ENCODE measurements at places on chromosomes 6 and 20. TPM values are rescaled to one million over a fixed set of nuclear protein-coding genes. Genes with fewer than 3 reads are reported as not detected.

The PROKR2 gene
- not detected for total RNA-seq

The HLA-DMB gene
- 0.75 TPM for total RNA-seq

The CRISP3 gene
- not detected for total RNA-seq

DNA sequence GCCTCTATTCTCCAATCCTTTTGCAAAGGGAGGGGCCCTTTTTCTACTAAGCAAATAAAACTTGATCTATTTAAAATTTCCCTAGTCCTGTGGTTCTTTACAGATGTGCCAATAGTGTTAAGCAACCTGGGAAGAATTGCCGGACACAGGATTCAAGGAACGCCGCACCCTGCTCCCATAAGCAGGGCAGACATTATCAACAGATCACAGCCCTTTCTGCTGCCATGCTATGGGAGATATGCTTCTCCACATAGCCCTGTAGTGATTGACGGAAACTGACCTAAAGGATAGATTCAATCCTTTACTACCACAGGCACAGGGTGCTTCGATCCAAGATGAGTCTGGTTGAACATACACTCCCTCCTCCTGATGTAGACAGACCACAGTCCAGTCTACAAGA is 118.4 kb upstream of the TRAF3IP2 start:
- peaks cover 51% of the 10 kb centered on the region for H3K4me1 ChIP-seq
- H3K4me3 ChIP-seq = peak overlapping the region; percentile 62
- peak overlapping the region; percentile 68 for H3K27ac ChIP-seq
- H3K36me3 ChIP-seq = peaks cover 63% of the 10 kb centered on the region
- no peaks in the 10 kb centered on the region for H3K27me3 ChIP-seq

GRCh38 chr6:144581812-144582537 is 296.8 kb downstream of the UTRN start:
- peaks cover 26% of the 10 kb centered on the region for H3K36me3 ChIP-seq
- peak overlapping the region; percentile 23 for H3K27ac ChIP-seq
- no peaks in the 10 kb centered on the region for H3K27me3 ChIP-seq
- DNase-seq = peak; percentile 79

DNA sequence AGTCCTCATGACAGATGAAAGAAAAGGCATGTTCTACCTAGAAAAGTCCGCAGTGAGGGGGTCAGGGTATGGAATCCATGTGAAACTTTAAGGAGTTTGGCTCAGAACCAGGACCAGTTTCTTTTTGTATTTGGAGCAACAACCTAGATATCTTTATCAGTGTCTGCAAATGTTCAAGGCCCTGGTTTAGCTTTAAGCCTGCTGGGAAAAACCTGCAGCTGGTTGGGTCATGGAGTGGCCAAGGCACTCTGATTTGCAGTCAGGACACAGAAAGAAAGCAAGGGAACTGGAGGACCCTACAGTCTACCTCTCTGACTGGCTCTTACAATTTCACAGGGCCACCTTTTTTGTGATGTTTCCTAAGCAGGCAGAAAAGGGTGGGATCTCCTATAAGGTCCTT is 33.7 kb downstream of the GSTA2 start:
- no peaks in the 10 kb centered on the region for H3K4me1 ChIP-seq
- no peaks in the 10 kb centered on the region for H3K36me3 ChIP-seq
- H3K4me3 ChIP-seq = no peak overlapping the region

DNA sequence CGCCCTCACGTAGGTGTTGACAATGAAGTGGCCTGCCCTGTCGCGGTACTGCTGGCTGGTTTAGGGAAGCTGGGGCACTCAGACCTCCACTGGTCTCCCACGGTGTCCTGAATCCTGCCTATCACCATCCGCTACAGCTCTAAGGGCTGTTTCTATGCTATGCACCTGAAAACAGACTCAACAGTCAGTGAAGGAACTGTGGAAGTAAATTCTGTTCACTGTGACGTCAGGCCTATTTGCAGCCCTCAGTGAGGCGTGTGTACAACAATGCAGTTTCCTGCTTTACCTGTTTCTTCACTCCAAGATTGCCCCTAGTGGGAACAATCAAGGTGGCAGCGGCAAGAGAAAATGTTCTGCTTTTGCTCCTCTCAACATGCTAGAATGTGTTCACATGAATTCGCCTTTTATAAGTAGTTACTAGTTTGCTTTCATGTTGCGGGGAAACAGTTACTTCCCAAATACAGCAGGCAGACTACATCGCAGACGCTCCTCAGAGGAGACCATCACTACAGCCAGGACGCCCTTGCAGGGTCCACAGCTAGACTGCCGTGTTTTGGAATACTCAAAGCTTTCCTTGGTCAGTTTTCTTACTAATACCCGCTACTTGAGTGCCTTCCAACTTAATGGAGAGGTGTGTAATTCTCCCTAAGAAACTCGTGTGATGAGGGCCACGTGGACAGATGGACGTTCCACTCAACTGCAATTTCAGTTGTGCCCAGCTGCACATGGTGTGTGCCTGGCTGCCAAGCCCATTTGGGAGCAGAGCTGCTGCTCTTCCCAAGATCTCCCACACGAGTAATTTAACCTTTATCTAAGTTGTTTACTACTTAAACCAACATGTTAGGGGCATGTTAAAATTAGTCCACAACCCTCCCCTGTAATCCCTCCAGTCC is 25.4 kb downstream of the DIDO1 start:
- peak overlapping the region; percentile 48 for H3K27ac ChIP-seq
- H3K36me3 ChIP-seq = peaks cover 44% of the 10 kb centered on the region
- H3K27me3 ChIP-seq = no peaks in the 10 kb centered on the region

DNA sequence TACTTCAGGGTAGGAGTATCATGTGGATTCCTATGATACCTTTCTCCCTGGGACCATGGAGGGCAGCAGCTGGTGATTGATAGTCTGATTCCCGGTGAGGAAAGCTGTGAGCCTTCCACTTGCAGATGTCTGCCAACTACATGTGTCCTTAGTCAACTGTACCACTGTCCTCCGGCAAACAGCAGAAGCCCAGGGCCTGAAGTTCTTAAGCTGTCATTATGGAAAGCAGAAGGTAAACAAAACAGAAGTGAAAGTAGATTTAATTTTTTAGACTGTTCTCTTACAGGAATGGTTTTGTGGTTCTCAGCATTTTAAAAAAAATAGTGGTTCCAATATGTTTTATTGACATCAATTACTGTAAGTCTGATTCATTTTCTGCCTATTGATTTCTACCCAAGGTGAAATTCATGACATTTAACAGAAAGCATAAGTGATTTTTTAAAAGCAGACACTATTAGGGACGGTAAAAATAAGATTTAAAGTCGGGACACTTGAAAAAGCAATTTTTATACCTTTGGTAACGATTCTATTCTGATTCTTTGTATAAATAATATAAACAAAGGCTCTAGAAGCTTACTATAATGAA is 36.6 kb downstream of the PTPN1 start:
- peaks cover 43% of the 10 kb centered on the region for H3K36me3 ChIP-seq
- peak overlapping the region; percentile 77 for H3K4me3 ChIP-seq
- H3K4me1 ChIP-seq = peaks cover 54% of the 10 kb centered on the region
- no peaks in the 10 kb centered on the region for H3K27me3 ChIP-seq

DNA sequence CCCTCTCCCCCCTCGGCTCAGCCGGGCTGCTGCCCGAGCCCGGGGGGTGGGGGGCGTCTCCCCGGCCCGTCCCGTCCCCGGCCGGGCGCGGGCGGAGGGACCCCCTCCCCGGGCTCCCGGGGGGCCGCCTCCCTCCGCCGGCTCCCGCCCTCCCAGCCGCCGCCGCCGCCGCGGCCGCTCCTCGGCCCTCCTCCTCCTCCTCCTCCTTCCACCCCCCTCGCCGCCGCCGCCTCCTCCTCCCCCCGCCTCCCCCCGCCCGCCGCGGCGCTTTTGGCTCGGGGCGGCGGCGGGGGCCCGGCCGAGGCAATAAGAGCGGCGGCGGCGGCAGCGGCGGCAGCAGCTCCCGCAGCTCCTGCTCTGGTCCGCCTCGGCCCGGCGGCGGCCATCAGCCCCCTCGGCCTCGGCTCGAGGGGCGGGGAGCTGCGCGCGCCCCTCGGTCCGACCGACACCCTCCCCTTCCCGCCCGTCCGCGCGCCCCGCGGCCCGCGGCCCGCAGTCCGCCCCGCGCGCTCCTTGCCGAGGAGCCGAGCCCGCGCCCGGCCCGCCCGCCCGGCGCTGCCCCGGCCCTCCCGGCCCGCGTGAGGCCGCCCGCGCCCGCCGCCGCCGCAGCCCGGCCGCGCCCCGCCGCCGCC is 38.7 kb downstream of the GNAS start:
- H3K4me3 ChIP-seq = peak overlapping the region; percentile 59
- H3K27me3 ChIP-seq = no peaks in the 10 kb centered on the region
- peaks cover 21% of the 10 kb centered on the region for H3K36me3 ChIP-seq
- peak overlapping the region; percentile 82 for H3K27ac ChIP-seq

- H3K4me1 ChIP-seq = no peaks in the 10 kb centered on the region
- no peak overlapping the region for H3K27ac ChIP-seq
- no peak for DNase-seq
- H3K36me3 ChIP-seq = no peaks in the 10 kb centered on the region
These were observed 531.9 kb upstream of the MAN1A1 start for GRCh38 chr6:119881416-119881815.

GRCh38 chr6:133756078-133756695 is 132.7 kb upstream of the TCF21 start:
- no peaks in the 10 kb centered on the region for H3K4me1 ChIP-seq
- H3K27me3 ChIP-seq = peaks cover 8% of the 10 kb centered on the region
- H3K4me3 ChIP-seq = no peak overlapping the region
- DNase-seq = no peak
- no peak overlapping the region for H3K27ac ChIP-seq

DNA sequence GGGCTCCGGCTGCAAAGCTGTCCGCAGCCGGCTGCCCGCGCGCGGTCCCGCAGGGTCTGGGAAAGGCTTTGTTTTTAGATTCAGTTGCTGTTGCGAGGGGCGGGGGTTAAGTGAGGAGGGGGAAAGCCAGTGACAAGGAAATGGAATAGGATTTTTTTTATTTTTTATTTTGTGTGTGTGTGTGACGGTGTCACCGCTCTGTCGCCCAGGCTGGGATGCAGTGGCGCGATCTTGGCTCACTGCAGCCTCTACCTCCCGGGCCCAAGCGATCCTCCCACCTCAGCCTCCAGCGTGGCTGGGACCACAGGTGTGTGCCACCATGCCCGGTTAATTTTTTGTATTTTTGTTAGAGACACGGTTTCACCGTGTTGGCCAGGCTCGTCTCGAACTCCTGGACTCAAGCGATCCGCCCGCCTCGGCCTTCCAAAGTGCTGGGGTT is 615 bp upstream of the UBE2J1 start:
- peaks cover 67% of the 10 kb centered on the region for H3K4me1 ChIP-seq
- no peak for DNase-seq
- H3K27me3 ChIP-seq = no peaks in the 10 kb centered on the region
- peak overlapping the region; percentile 89 for H3K27ac ChIP-seq
- peak overlapping the region; percentile 91 for H3K4me3 ChIP-seq

- no peak overlapping the region for H3K27ac ChIP-seq
- H3K27me3 ChIP-seq = no peaks in the 10 kb centered on the region
- H3K4me3 ChIP-seq = no peak overlapping the region
- peaks cover 3% of the 10 kb centered on the region for H3K4me1 ChIP-seq
- no peaks in the 10 kb centered on the region for H3K36me3 ChIP-seq
These were observed 37.3 kb downstream of the IPCEF1 start for GRCh38 chr6:154319231-154319858.

- no peak overlapping the region for H3K27ac ChIP-seq
- no peaks in the 10 kb centered on the region for H3K4me1 ChIP-seq
- DNase-seq = no peak
These were observed 302.8 kb downstream of the THBS2 start for GRCh38 chr6:168950858-168951214.

- DNase-seq = no peak
- H3K4me1 ChIP-seq = no peaks in the 10 kb centered on the region
- H3K36me3 ChIP-seq = no peaks in the 10 kb centered on the region
- peaks cover 15% of the 10 kb centered on the region for H3K27me3 ChIP-seq
- H3K27ac ChIP-seq = no peak overlapping the region
These were observed 128.6 kb upstream of the SLC22A23 start for GRCh38 chr6:3585320-3585935.

Measured in activated CD4-positive, alpha-beta T cell treated with anti-CD3 and anti-CD28 coated beads, Interleukin-2, amount 10 ng/mL, durations not matched to agents 24 days and 14 days (primary cell).